ENCODE measurements at places on chromosomes 13 and 19.

GRCh38 chr13:101523154-101524131 lies 71.0 kb downstream of the ITGBL1 start:
- no peak for DNase-seq

GRCh38 chr19:2701361-2702169 lies 929 bp downstream of the GNG7 start:
- DNase-seq = no peak

GRCh38 chr19:52599241-52599640 lies 29.2 kb downstream of the ZNF701 start:
- DNase-seq = no peak

DNA sequence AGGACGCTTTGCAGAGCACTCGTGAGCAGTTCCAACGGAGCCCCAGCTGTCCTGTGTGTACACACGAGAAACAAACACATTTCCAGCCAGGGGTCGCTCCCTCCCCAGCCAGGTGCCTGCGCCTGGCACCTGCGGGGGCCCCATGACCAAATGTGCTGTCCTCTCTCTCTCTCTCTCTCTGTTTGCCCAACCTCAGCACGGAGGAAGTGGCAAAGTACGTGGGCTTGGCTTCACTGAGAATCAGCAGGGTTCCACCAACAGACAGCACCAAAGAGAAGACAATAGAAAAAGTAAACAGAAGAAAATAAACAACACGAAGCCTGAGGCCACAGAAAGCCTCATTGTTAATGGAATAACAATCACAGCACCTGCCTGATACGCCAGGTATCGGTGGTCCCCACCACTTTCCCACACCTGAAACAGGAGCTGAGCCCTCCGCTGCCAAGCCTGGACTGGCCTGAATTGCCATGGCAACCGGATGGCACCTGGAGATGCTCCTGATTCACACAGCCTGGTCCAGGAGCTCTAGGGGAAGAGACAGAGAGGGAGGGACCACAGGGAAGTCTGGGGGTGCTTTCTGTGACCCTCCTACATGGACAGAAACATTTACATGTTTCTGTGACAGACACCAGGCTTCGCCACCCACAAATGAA lies 103.9 kb upstream of the CACNA1A start:
- no peak for DNase-seq

- no peak for DNase-seq
Measured at GRCh38 chr19:39752390-39752789, 14.6 kb upstream of the CLC start.

Data from right forelimb (tissue), 1 donor.